ENCODE measurements at places on chromosomes 5 and 9.

DNA sequence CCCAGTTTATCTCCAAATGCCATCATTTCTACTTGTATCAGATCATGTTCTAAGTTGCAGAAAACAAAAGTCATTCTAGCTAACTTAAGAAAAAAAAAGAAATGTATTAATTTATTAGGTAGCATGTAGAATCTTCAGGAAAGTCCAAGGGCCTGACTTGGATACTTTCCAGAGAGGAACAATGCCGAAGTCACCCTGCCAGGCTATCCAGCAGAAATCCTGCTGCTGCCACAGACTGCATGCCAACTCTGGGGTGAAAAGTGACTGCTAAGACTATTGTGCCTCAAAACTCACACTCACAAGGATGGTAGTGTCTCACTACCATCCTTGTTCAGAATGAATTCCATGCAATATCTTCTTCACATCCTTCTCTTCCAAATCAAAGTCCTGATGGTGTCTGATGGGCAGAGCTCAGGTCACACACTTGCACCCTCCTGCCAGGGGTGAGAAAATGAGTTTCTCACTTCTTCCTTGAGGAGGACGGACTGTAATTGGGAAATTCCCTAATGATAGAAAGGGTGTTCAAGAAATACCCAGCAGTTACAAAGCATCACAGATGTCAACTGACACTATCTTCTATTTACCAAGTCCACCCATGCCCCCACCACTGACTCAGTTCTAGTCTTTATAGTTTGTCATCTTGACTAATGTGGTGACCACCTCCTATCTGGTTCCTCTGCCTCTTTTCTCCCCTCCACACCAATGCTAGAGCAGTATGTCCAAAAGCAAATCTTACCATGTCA, 279.4 kb downstream of the CWC27 start:
- DNase-seq, result no peak

GRCh38 chr5:141250576-141250975, 5.4 kb downstream of the PCDHB15 start:
- no peak for DNase-seq

DNA sequence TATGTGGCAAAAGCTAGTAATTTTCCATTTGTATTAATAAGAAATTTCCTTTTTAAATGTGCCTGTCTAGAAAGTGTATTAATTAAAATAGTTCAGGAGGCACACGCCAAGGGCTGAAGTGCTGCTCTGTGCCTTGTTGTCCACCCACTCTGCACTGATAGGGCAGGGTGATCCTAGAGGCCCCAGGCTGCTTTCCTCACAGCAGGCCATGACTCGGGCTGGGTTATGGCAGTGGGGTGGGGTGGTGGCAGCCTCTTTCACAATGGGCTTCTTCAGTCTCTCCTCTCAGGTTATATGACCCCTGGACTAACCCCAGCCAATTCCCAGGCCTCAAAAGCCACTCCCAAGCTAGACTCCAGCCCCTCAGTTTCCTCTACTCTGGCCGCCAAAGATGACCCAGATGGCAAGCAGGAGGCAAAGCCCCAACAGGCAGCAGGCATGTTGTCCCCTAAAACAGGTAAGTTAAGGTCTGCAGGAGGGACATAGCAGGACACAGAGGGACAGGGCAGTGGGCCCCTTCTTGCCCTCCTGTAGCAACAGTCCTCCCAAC, 19.5 kb downstream of the CD74 start:
- DNase-seq, result no peak

DNA sequence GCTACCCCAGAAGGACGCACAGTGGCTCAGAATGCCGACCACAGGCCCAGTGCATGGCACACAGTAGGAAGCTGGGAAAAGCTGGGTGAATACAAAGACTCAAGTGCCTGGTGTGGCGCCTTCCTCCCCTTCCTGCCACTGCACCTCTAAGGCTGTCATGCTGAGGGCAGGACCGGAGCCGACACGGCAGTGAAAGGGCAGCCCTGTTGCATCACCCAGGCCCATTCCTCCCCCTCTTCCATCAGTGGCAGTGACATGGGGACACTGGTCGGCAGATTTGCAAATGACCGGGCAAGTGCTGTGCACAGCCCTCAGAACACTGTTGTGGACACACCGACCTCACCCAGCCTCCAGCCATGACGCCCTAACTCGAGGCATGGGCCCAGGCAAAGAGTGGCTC, 84.0 kb downstream of the STK10 start:
- DNase-seq, result no peak

- no peak for DNase-seq
Observed at GRCh38 chr5:170629566-170630175, 125.9 kb downstream of the KCNIP1 start.

All from fibroblast of skin of right biceps (primary cell).